Common myeloid progenitor, CD34-positive (primary cell): ENCODE measurements at places on chromosomes 3 and 15.
A peak's percentile ranks its signal among the peaks of the same experiment; 100 is the strongest.

- DNase-seq = peak; percentile 47
These were observed 4.0 kb downstream of the NEDD4 start for GRCh38 chr15:55989383-55989782.

DNA sequence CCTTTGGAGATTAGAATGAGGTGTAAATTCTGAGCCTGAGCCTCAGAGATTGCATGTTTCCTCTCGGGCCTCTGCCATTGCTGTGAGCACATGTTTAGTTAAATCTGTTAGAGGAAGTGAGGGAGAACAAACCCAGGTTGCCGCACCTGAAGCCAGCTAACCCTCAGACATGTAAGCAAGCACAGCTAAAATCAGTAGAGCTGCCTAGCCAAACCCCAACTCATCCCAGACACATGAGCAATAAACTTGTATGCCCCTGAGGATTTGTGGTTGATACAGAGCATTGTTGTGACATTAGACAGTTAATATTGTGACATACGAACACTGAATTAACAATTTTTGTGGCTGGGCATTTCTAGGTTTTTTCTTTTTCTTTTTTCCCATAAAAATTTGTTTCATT lies 41.9 kb downstream of the NMD3 start:
- DNase-seq = no peak

GRCh38 chr15:90306560-90306959 lies 41.1 kb downstream of the NGRN start:
- no peak for DNase-seq

GRCh38 chr3:146640955-146641867 lies 36.1 kb upstream of the PLSCR5 start:
- DNase-seq = peak; percentile 78

GRCh38 chr3:186825294-186825821 lies 17.2 kb upstream of the ADIPOQ start:
- DNase-seq = peak; percentile 61

DNA sequence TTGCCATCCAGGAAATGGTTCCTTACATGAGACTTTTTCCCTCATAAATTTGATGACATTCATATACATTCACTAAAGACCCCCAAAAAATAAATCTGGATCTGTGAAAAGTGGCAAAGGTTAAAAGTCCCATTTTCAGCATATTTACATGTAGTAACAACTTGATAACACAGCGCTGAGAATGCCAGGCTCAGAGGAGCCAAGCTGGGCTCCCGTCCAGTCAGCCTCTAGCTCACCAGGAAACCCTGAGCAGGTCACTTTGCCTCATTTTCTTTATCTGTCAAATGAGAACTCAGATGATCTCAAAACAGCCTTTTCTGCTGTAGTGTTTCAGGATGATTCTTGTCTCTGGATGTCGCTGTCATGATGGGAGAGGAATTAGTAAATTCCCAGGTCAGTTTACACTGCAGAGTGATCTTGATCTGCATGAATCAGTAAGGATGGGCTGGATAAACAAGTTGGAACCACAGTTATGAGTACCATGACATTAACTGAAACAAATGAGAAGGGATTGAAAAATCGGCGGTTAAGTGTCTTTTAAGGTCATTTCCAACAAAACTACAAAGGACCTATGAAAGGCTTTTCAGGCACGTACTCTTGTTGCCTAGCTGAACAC lies 82.8 kb downstream of the PPARG start:
- no peak for DNase-seq

DNA sequence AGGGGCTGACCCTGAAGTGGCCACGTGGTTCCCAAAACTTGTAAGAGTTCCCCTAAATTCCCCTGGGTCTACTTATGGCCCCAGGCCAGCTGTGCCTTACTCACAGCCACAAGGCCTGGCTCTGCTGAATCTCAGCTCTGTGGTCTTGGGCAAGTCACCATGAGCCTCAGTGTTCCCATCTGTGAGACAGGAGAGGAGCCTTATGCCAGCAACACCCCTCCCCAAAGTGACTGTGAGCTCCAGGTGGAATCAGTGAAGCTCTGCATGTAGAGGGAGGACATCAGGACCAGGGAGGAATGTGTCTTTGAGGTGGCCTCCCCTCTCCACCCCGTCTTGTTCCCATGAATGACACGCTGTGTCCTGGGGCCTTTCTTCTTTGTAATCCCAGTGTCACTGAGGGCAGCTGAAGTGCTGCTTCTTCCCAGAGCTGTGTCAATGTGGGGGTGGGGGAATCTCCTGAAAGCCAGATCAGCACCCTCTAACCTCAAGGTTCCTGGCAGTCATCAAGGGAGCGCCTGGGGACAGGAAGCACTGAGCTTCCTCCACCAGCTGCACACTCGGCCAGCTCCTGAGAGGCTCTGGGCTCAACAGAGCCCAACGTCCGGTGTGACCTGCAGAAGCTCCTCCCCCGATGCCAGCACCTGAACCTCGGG lies 258.9 kb downstream of the UACA start:
- DNase-seq = peak; percentile 82

- DNase-seq = no peak
These were observed 32.2 kb upstream of the GREM1 start for GRCh38 chr15:32685576-32685975.

DNA sequence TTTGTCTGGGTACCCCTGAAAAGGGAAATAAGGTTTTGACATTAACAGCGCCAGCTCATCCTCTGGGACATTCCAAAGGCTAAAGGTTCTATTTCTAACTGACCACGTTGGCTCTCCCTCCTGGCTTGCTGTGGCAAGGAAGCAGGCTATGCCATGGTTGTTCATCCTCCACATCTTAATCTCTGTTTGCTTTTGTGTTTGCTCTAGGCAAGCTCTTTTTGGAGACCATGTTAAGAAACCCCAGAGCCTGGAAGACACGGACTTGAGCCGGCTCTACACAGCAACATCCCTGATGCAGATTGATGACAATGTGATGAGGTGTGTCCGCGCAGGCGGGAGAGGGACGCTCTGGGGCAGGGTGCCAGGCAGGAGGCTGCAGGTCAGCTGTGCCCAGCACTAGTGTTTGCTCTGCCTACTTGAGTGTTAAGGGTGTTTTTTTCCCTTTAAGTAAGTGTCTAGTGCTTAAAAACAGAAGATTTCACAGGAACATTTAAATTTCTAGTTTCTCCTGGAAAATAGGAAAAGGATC lies 33.3 kb downstream of the RLBP1 start:
- no peak for DNase-seq
